Muscle of leg (tissue), 16 donors: ENCODE measurements at places on chromosomes 6 and 20. TPM values are rescaled to one million over a fixed set of nuclear protein-coding genes. Genes with fewer than 3 reads are reported as not detected.
A peak's percentile ranks its signal among the peaks of the same experiment; 100 is the strongest.

DNA sequence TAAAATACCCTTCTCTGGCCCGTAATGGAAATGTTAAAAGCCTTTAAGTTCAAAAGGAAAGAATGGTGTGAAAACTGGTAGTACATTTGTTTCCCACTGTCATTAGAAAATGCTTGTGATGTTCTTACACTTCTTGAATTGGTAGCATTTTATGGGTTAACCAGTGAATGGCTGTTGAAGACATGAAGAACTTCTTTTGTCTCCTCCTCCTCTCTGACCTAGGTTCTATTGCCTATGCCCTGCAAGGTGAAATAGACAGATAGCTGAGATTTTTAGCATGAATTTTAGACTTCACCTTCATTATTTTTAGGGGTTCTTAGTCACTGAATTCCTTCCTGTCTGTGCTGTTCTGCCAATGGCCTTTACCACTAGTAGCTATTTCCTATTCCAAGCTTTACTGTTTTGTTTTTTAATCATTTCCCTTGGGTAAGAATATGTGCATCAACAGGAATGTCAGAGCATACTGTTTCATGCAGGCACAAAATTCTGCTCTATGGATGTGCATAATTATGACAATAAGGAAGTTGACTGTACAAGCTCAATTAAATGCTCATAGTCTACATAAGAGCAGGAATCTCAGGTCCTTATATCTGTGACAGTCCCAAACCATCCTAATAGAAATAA lies 4.9 kb downstream of the TNFAIP3 start:
- no peak for DNase-seq

- DNase-seq = no peak
These were observed 5.9 kb upstream of the CPXM1 start for GRCh38 chr20:2806351-2806701.

DNA sequence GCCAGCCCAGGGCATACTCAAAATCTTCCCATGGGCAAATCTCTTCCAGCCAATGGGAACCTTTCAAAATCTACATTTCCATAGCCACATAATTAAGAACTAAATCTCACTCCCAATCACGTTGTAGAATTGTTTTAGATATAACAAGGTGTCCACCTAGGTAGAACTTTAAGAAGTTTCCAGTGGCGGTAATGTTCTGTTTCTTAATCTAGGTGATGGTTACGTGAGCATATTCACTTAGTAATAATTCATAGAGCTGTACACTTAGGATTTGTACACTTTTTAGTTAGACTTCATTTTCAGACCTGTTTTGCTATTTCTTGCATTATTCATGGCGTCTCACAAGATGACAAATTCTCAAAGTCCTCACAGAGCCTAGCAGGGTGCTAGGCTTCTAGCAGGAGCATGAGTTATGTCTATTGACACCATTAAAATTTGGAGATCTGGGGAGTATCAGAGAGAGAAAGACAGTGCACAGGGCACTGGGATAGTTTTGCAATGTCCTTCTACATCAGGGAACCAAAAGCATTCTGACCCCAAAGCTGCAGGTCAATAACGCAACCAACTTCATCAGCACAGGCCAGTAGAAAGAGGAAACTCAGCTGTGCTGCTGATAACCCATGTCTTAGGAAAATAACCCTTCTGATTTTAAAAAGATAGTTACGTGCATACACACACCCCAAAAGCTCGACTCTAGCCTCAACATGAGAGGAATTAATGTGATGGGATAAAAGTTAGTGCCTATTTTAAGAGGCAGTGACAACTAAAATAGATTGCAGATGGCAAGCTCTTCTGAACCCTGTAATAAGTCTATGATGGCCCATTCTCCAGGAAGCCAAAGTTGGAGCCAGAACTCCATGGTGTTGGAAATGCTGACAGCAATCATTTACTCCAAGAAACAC lies 518.1 kb upstream of the JARID2 start:
- peak; percentile 56 for DNase-seq

- DNase-seq = no peak
These were observed 205.5 kb downstream of the ARHGAP18 start for GRCh38 chr6:129504456-129504855.

CLDN20 gene
- not detected for total RNA-seq

DNA sequence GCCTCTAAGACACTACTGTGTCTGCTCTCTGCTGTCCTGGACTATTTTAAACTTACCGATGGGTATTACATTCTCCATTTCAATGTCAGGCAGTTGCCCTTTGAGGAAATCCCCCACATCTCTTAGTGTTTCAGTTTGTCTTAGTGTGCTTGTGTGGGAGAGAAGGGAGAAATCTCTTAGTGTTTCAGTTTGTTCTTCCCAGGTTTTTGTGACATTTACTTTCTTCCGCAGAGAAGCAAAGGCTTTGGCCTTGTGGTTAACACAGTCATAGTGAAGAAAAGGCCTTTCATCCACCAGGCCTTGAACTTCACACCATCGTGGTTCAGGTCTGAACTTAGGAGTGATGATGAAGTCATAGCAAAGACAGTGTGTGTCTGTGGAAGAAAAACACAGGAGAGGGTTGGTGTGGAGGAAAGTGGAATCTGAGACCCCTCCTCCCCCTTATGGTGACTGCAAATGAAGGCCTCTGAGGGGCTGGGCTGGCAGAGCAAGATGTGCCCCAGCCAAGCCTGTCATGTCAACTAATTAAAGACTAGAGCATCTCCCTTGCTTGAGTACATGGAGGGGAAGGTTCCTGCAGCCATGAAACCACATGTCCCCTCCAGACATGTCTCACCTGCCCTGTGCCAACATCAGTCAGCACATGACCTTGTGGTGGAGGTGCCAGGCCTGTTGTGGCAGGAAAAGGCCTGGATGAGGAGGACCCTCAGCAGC lies 23.9 kb downstream of the RAET1L start:
- DNase-seq = no peak

GRCh38 chr20:62146019-62146755 lies 2.6 kb downstream of the SS18L1 start:
- no peak for DNase-seq

DNA sequence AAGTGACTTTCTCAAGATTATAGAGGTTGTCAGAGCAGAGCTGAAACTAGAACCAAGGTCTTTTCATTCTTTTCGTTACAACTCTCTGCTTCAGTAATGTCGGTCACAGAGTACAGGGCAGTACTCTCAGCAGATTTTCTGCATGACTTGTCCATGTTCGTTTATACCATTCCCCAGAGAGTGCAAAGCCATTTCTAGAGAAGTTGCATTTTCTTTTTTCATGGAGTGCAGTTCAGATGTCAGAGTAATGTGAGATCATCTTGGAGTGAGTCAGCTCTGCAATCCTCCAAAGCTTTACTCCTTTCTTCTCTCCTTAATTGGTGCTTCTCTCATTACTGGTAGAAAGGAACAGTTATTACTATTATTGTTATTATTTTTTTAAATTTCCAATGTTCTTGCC lies 115.6 kb upstream of the B3GAT2 start:
- peak; percentile 33 for DNase-seq

DNA sequence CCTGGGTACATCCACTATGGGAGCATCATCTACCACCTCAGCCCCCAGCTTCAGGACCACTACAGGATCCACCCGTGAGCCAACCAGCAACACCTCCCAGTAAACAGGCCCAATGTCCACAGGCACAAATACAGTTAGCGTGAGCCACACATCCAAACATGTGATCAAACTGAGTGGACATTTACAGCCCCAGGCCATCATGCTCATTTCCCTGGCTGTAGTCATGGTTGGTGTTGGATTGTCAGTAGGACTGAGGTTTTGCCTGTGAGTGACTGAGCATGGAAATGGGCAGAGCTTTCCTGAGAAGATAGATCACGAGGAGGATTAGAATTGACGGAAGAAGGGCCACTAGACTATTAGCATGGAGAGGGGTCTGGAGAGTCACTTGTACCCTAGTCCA lies 10.7 kb upstream of the MUC21 start:
- DNase-seq = no peak

GRCh38 chr6:37021356-37022129 lies 16.1 kb downstream of the FGD2 start:
- DNase-seq = peak; percentile 58

- DNase-seq = no peak
These were observed 106.9 kb downstream of the JPH2 start for GRCh38 chr20:44080064-44080463.

CALHM6 gene
- 3.8 TPM for total RNA-seq

DNA sequence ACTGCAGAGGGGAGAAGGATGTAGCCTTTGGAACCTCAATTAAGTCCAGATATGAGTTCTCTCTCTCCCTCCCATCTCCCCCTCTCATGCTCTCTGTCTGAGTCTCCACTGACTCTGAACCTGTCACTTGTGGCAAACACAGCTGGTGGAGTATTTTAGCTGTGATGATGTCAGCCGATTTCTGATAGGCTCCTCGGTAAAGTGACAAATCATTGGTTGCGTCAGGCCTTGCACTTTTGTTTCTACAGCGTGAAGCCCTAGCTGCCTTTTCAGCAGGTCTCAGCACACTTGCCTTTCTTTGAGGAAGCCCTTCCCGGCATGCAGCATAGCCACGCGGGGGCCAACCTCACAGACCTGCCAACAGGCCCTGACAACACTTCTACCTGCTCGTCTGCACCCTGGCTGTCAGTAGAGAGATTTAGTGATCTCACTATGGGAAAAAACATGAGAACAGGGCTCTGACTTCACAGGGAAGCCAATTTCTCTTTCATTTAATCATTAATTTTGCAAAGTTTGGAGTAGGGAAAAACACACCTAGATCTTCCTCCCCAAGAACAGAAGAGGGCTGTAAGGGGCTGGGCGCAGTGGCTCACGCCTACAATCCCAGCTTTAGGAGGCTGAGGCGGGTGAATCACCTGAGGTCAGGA lies 84.4 kb downstream of the GMPR start:
- DNase-seq = peak; percentile 95

GRCh38 chr20:36472637-36473090 lies 68.7 kb upstream of the MYL9 start:
- no peak for DNase-seq
